ENCODE measurements at places on chromosomes 1 and 21.

GRCh38 chr1:157284451-157284850 lies 146.3 kb upstream of the ETV3 start:
- no peak for DNase-seq

DNA sequence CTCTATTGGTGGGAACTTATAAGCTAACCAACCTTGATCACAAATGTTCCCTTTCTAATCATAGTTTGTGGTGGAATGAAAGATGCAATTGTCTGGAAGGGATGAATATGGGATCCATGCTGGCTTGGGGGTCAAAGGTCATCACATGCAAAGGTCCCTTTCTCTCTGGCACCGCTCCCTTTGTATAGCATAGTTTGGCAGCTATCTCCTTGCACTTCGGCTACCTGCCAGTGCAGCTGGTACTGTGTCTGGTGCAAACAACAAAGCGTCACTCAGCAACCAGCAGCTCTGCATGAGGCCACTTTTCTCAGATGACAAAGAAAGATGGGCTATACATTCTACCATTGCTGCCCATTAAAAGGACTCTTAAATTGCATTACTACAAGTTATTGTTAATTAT lies 188.2 kb upstream of the NFIA start:
- no peak for DNase-seq

GRCh38 chr1:240499012-240499411 lies 112.9 kb downstream of the GREM2 start:
- no peak for DNase-seq

GRCh38 chr1:86370601-86371022 lies 25.5 kb downstream of the ODF2L start:
- no peak for DNase-seq

DNA sequence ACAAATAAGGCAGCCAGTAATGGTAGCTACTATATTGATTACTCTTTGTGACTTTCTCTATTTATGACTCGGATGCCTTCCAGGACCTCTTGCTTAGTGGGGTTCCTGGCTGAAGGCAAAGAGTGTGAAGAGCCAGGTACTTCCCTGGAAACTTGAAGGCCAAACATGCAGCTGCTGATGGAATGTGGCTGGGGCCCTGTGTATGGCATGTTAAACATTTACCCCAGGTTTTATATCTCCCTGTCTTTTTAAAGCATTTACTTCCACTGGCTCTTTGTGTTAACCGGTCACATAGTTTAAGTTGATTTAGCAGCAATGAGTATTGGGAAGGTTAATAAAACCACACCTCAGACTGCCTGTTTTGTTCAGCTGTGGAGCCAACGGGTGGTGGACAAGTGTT lies 45.7 kb upstream of the PAXBP1 start:
- peak; percentile 45 for DNase-seq

DNA sequence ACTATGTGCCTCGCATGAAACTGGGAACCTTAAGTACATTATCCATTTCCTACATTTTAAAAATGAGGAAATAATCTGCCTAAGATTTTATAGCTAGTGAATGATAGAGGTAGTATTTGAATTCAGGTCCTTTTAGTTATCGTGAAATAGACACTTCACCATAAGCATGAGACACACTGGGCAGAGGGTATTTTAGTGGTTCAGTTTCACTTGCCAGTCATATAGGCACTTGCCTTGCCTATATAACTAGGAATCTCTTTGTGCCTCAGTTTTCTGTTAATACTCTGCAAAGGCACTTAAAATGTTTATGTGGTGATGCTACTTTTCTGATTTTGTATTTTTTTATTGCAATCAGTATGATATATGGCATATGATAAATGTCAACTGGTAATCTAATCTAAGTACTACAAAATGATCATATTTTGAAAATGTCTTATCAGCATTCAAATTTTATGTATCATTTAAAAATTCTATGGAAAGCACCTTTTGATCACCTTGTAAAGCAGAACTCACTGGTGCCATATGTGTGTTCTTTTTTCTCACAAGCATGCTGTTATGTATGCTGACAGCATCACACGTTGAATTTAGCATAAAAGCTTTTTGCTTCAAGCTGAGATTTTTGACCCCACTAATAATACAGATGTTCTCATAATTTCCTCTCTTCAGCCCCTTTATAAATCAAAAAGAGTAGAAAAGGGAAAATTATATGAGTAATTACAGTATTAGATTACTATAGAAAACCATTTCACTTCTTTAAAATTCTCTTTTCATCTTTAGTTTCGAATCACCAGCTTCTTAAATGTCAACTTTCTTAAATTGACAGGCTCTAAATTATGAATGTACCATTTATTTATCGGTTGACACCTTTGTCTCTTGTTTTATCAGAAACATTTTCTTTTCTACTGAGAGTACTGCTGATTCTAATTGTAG lies 52.6 kb downstream of the RPS6KC1 start:
- DNase-seq, result no peak

DNA sequence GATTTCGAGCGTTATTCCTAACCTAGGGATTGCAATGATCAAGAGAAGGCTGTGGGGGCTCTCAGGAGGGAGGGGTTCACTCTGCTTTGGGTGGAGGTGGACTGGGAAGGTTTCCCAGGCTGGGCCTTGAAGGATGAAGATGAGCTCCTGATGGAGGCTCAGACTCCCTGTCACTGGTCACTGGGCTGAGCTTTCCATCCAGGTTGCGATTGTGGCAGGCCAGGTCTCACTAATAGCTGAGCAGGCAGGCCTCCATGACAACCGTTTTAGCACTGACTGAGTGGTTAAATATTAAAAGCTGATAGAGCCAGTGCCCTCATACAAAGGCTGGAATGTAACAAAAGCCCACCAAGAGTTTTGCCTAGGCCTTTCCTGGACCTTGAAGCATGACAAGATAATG lies 36.2 kb upstream of the EFCAB14 start:
- DNase-seq, result no peak

DNA sequence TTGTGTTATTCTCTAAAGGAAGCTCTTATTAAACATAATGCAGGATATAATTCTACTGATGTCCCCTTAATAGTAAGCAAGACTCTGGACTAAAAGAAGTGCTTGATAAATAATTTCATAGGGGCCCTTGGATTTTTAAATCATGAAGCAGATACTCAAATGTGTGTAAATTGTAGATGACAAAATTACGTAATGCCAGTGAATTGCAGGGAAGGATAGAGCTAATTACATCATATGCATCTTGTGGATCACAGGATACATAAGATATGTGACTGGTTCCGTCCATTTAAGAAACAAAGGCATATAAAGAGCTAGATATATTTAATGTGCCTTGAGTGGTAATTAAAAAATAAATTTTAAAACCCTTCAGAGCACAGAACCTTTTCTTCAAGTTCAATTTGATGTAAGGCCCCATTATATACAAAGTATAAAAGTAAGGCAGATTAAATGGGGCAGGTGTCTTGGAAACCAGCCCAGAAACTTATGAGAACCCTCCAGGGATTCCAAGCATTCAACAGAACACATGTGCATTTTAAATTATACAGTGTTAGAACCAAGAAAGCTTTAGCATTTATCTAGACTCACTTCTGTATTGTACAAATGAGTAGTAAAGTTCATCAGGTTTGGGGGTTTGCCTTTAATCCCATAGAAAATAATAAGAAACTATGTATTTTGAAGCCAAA lies 190.4 kb downstream of the NCAM2 start:
- DNase-seq, result no peak

- no peak for DNase-seq
These were observed 10.2 kb downstream of the SETSIP start for GRCh38 chr1:92065042-92065441.

DNA sequence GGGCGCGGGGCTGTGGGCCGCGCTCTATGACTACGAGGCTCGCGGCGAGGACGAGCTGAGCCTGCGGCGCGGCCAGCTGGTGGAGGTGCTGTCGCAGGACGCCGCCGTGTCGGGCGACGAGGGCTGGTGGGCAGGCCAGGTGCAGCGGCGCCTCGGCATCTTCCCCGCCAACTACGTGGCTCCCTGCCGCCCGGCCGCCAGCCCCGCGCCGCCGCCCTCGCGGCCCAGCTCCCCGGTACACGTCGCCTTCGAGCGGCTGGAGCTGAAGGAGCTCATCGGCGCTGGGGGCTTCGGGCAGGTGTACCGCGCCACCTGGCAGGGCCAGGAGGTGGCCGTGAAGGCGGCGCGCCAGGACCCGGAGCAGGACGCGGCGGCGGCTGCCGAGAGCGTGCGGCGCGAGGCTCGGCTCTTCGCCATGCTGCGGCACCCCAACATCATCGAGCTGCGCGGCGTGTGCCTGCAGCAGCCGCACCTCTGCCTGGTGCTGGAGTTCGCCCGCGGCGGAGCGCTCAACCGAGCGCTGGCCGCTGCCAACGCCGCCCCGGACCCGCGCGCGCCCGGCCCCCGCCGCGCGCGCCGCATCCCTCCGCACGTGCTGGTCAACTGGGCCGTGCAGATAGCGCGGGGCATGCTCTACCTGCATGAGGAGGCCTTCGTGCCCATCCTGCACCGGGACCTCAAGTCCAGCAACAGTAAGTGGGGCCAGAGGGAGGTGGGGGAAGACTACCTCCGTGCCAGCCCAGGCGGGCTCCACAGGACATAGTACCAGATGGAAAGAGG lies 808 bp downstream of the MAP3K21 start:
- peak; percentile 40 for DNase-seq

DNA sequence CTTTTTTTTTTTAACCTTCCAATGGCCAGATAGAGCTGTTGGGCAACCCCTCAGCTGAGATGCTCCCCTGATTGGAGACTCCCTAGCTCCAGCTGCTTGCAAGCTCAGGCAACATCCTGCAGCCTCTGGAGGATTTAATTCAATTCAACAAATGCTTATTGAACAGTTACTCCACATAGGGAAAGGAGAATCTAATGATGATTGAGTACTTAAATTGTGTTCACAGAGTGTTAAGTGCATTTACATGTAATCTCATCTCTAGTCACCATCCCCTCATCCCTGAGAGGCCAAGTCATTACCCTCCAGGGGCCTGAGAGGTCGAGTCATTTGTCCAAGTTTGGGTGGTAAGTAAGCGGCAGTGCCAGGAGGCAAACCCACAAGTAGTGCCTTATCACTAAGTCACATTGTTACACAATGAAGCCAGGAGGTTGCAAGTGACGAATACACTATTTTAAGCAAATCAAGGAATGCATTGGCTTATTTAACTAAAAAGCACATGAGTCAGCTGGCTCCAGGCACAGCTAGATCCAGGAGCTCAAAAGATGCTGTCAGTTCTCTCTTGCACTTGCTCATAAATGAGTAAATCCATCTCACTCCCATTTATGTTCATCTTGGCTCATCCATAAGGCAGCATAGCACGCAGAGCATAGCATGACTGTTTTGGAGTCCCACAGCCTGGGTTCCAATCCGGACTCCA lies 64.3 kb downstream of the OPTC start:
- DNase-seq, result no peak

Measured in pancreas (tissue), 10 donors.